Naive B cell (primary cell): ENCODE measurements at places on chromosomes 4 and X. TPM values are rescaled to one million over a fixed set of nuclear protein-coding genes. Genes with fewer than 3 reads are reported as not detected.

Gene GUCY1A1
- 2.3 TPM for polyA plus RNA-seq

Gene PRSS12
- polyA plus RNA-seq = not detected

Gene TCEANC
- polyA plus RNA-seq = 13.7 TPM

DNA sequence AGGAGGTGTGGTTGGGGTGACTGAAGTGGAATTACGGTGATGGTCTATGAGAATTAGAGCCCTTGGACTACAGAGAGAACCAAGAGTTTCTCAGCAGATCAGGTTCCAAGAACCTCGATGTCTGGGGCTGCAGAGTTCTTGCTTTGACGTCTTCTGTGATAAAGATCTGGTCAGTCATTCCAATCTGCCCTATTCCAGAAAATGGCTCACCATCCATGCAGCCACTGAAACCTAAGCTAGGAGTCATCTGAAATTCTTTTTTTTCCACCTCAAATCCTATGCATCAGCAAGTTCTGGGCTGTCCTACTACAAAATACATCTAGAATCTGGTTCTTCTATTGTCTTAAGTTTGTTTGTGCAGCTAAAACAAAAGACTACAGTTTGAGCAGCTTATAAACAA lies 254.4 kb upstream of the PGRMC2 start:
- DNase-seq = no peak

DNA sequence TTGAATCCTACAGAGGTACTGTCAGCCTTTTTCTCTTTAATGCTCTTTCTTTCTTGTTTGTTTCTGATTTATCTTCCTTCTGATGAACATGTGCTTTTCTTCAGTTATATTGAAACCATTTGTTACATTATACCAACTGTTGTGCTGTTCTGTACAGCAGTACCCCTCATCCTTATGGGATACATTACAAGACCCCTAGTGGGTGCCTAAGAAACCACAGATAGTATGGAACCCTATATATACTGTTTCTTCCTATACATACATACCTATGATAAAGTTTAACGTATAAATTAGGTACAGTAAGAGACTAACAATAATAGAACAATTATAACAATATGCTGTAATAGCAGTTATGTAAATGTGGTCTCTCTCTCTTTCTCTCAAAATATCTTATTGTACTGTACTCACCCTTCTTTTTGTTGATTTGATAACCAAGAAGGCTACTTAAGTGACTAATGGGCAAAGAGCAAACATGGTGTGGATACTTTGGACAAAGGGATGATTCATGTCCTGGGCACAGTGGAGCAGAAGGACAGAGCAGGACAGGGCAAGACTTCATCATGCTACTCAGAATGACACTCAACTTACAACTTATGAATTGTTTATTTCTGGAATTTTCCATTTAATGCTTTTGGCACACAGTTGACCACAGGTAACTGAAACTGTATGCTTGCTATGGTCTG lies 10.7 kb upstream of the YIPF7 start:
- DNase-seq = no peak

GRCh38 chrX:40019541-40019940 lies 78.2 kb downstream of the BCOR start:
- DNase-seq = no peak

- no peak for DNase-seq
These were observed 1.2 kb downstream of the SLC39A8 start for GRCh38 chr4:102343964-102344519.
